Peyer's patch (tissue), 4 donors: ENCODE measurements at places on chromosomes 3 and 15. TPM values are rescaled to one million over a fixed set of nuclear protein-coding genes. Genes with fewer than 3 reads are reported as not detected.

- H3K27me3 ChIP-seq: no peaks in the 10 kb centered on the region
- H3K4me3 ChIP-seq: no peak overlapping the region
- no peaks in the 10 kb centered on the region for H3K36me3 ChIP-seq
Measured at GRCh38 chr15:83435782-83436181, 11.4 kb upstream of the SH3GL3 start.

GRCh38 chr3:12060139-12060845 lies 56.1 kb downstream of the SYN2 start:
- H3K4me3 ChIP-seq: no peak overlapping the region
- no peak for DNase-seq
- no peaks in the 10 kb centered on the region for H3K27me3 ChIP-seq
- no peaks in the 10 kb centered on the region for H3K36me3 ChIP-seq
- no peaks in the 10 kb centered on the region for H3K4me1 ChIP-seq

DNA sequence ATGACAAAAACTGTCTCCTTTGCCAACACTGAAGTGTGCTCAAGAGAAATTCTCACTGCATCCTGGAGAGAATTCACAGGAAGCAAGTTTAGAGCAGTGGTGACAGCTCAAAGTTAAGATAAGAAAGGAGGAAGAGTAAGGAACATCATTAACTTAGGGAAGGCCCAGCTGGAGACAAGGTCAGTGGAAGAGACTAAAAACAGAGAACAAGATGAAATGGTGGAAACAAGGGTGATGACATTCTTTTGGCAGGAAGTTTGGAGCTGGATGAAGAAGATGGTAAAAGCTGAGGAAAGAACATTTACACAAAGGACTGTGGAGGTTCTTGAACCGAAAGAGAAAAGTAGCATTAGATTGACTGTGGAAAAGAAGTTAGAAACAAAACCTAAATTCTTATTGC lies 6.7 kb upstream of the SUCLG2 start:
- no peak overlapping the region for H3K4me3 ChIP-seq
- H3K27me3 ChIP-seq: no peaks in the 10 kb centered on the region
- no peaks in the 10 kb centered on the region for H3K4me1 ChIP-seq

GRCh38 chr3:72587282-72587681 lies 261.0 kb downstream of the SHQ1 start:
- H3K4me3 ChIP-seq: no peak overlapping the region
- DNase-seq: no peak
- H3K4me1 ChIP-seq: no peaks in the 10 kb centered on the region
- no peaks in the 10 kb centered on the region for H3K27me3 ChIP-seq
- no peaks in the 10 kb centered on the region for H3K36me3 ChIP-seq

DNA sequence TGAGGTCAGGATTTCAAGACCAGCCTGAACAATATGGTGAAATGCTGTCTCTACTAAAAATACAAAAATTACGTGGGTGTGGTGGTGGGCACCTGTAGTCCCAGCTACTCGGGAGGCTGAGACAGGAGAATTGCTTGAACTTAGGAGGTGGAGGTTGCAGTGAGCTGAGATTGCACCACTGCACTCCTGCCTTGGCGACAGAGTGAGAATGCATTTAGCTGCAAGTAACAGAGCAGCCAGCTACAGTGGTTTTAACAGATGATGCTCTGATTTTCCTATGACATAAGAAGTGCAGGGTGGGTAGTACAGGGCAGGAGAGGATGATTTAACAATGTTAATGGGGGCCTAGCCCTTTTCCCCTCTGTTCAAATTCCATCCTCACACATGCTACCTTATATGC lies 267.9 kb downstream of the RPLP1 start:
- H3K4me1 ChIP-seq: peaks cover 10% of the 10 kb centered on the region
- no peaks in the 10 kb centered on the region for H3K36me3 ChIP-seq
- no peak for DNase-seq
- H3K27ac ChIP-seq: peak overlapping the region; percentile 57

- no peak overlapping the region for H3K4me3 ChIP-seq
- H3K36me3 ChIP-seq: peaks cover 31% of the 10 kb centered on the region
- peak overlapping the region; percentile 65 for H3K27ac ChIP-seq
- DNase-seq: peak; percentile 56
- no peaks in the 10 kb centered on the region for H3K4me1 ChIP-seq
Measured at GRCh38 chr15:74007820-74008371, 13.4 kb downstream of the PML start.

DNA sequence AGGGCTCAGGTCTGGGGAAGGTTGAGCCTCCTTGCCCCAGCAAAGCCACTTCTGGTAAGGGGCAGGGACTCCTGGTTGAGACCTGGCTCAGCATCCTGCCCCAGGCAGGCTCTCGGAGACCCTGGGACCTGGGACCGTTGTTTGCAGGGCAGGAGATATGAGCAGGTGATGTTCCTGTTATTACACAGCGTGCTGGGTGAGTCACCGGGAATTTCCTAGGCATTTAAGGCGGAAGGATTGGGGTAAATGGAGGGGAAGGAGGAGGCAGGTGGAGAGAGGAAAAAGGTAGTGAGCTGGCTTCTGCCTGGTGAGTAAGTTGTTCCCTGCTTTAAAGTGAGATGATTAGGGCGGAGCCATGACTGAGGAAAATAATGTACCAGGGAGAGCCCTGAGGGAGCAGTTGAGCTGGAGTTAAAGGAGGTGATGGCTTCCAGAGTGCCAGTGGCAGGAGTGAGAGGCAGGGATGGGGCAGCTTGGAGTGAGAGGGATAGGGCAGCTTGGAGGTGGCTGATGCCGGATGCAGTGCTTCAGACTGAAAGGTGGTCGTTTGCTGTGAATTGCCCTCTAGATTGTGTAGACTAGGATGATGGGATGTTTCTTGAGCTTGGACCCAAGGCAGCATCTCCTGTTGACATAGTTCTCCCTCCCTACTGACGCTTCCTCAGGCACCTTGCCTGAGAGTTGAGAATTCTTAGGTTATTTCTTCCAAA lies 79.4 kb downstream of the AAGAB start:
- DNase-seq: no peak
- H3K4me3 ChIP-seq: no peak overlapping the region
- H3K36me3 ChIP-seq: no peaks in the 10 kb centered on the region
- H3K27me3 ChIP-seq: no peaks in the 10 kb centered on the region
- H3K27ac ChIP-seq: peak overlapping the region; percentile 47
- H3K4me1 ChIP-seq: no peaks in the 10 kb centered on the region

GRCh38 chr3:31573036-31573779 lies 40.5 kb downstream of the STT3B start:
- DNase-seq: no peak
- H3K27ac ChIP-seq: no peak overlapping the region
- no peak overlapping the region for H3K4me3 ChIP-seq
- peaks cover 9% of the 10 kb centered on the region for H3K4me1 ChIP-seq
- no peaks in the 10 kb centered on the region for H3K27me3 ChIP-seq

DNA sequence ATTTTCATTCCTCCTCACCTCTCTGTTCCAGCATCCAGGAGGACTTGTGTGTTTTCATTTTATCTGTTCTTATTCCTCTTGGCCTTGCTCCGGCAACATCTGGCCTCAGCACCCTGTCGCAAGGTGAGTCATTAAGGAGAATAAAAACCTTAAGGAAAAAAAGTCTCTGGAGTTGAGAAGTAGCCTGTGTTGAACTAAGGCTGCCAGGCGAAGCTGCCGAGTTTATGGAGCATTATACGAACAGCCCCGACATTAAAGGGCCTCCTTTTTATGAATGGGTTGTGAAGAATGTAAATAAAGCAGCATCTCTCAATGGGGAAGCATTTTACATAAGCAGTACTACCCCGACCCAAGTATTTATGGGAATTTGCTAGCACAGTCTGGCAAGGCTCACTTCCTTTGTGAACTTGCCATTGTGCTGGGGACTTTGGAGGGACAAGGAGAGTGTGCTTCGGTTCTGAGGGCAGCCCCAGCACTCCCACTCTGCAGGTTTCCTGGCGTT lies 4.7 kb downstream of the BAHD1 start:
- H3K36me3 ChIP-seq: no peaks in the 10 kb centered on the region
- H3K4me1 ChIP-seq: peaks cover 10% of the 10 kb centered on the region
- DNase-seq: no peak
- H3K27me3 ChIP-seq: no peaks in the 10 kb centered on the region
- no peak overlapping the region for H3K27ac ChIP-seq

DNA sequence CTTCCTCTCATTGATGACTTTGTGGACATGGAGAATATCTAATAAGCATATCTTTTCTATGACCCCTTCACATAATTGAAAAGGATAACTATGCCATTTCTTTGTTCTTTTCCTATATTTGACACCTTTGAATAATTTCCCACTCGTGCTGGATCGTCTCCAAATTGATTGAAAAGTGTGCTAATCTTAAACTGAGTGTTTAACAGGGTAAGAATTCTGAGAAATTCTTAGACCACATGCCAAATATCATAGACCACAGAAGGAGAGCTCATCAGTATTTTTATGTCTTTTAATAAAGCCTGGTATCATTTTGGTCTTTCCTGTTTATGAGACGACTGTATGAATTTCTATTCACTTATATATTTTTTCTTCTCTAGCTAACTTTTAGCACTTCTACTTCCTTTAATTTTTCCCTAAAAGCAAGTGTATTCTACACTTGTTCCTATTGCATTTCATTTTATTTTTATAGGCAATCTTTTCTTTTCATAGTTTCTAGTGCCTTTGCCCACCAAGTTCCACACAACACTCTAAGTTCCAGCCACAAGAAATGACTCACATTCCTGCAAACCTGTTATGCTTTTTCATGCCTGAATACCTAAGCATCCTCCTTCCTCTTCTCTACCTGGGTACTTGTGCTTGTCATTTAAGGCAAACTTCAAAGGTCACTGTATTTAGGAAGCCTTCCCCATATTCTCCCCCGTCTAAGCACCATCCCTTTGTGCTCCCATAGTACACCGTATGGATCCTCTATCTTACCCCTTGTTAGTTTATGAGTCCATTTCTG lies 30.1 kb downstream of the KBTBD8 start:
- no peaks in the 10 kb centered on the region for H3K4me1 ChIP-seq
- no peak overlapping the region for H3K4me3 ChIP-seq
- H3K36me3 ChIP-seq: no peaks in the 10 kb centered on the region
- H3K27me3 ChIP-seq: no peaks in the 10 kb centered on the region

DNA sequence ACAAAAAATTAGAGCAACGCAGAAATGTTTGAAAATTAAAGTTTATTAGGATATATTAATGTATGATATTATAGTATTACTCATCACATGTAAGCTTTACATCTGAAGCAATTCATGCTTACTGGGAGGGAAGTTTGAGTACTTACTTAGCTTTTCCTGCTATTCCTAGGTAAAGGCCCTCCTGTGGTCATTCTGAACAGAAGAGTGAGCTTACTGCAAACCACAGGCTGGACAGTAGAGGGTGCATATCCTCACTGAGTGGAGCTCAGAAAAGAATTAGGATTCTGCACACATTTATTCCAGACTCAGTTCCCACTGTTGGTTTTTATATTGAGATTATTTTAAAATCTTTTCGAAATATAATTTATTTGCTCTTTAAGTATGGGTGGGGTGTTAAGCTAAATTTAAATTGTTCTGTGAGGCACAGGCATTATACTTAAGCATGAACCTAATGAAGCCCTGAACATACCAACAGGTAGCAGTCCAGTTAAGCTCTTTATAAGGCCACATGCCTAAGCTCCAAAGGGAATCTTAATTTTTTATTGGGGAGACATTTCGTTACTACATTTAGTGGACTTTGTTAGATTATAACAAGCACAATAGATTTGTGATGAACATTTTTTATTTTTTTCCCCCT lies 10.2 kb downstream of the MRPS22 start:
- H3K4me1 ChIP-seq: no peaks in the 10 kb centered on the region
- DNase-seq: no peak
- H3K27me3 ChIP-seq: no peaks in the 10 kb centered on the region
- H3K27ac ChIP-seq: no peak overlapping the region
- no peaks in the 10 kb centered on the region for H3K36me3 ChIP-seq

DNA sequence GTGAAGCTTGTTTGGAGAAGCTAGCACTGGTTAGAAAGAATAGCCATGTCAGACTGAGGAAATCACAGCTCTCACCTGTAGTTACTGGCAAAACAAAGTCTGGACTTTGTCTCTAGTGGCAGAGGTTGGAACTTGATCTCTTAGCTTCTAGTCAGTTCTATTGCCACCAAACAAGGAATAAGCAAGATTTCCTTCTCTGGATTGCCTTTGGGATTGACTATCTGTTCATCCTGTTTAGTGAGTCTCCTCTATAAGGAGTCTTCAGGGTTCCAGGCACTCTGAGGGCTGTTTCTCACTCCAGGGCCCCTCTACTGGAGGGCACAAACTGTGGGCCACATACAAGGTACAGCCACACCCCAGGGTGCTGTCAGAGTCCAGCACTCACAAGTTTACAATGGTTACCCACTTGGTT lies 426.6 kb upstream of the THBS1 start:
- H3K36me3 ChIP-seq: no peaks in the 10 kb centered on the region
- H3K4me3 ChIP-seq: no peak overlapping the region

DNA sequence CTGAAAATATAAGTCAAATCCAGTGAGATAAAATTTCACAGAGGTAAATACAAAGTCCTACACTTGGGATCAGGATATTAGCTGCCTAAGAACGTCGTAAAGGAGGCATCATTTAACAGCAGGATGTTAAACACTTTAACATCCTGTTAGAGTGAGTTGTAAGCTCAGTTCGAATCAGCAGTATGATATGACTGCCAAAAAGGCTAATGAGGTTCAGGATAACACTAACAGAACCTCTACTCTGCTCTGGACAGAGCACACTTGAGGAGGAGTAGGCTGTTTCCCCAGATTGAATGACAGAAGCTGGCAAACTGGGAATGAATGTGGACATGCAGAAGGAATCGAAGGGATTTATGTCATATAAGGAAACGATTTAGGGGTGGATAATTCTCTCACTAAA lies 227.1 kb upstream of the CD96 start:
- H3K4me3 ChIP-seq: no peak overlapping the region
- H3K36me3 ChIP-seq: no peaks in the 10 kb centered on the region
- H3K4me1 ChIP-seq: no peaks in the 10 kb centered on the region
- no peak overlapping the region for H3K27ac ChIP-seq
- no peaks in the 10 kb centered on the region for H3K27me3 ChIP-seq

- H3K27me3 ChIP-seq: no peaks in the 10 kb centered on the region
- DNase-seq: no peak
- no peaks in the 10 kb centered on the region for H3K4me1 ChIP-seq
- no peaks in the 10 kb centered on the region for H3K36me3 ChIP-seq
- H3K4me3 ChIP-seq: no peak overlapping the region
Measured at GRCh38 chr3:25804676-25805075, 14.8 kb downstream of the OXSM start.

RBPMS2 gene
- 8.3 TPM for total RNA-seq

SERINC4 gene
- total RNA-seq: not detected

XCR1 gene
- not detected for total RNA-seq

NEO1 gene
- 105 TPM for total RNA-seq

CAPN3 gene
- 18.9 TPM for total RNA-seq

SH2D7 gene
- 4.2 TPM for total RNA-seq

GATM gene
- 158 TPM for total RNA-seq

CFAP91 gene
- total RNA-seq: 2.1 TPM

ZNF385D gene
- total RNA-seq: 1.1 TPM
